WTC11 (cell line): ENCODE measurements at places on chromosomes 12 and 14. TPM values are rescaled to one million over a fixed set of nuclear protein-coding genes. Genes with fewer than 3 reads are reported as not detected.
A peak's percentile ranks its signal among the peaks of the same experiment; 100 is the strongest.

GRCh38 chr12:1357711-1358110 lies 236.7 kb downstream of the FBXL14 start:
- no peak overlapping the region for H3K4me3 ChIP-seq
- H3K27me3 ChIP-seq = no peaks in the 10 kb centered on the region
- H3K36me3 ChIP-seq = no peaks in the 10 kb centered on the region

- no peak overlapping the region for H3K4me3 ChIP-seq
- H3K27ac ChIP-seq = no peak overlapping the region
- no peaks in the 10 kb centered on the region for H3K36me3 ChIP-seq
- H3K27me3 ChIP-seq = no peaks in the 10 kb centered on the region
Observed at GRCh38 chr14:68399971-68400370, 392.9 kb downstream of the ZFP36L1 start.

DNA sequence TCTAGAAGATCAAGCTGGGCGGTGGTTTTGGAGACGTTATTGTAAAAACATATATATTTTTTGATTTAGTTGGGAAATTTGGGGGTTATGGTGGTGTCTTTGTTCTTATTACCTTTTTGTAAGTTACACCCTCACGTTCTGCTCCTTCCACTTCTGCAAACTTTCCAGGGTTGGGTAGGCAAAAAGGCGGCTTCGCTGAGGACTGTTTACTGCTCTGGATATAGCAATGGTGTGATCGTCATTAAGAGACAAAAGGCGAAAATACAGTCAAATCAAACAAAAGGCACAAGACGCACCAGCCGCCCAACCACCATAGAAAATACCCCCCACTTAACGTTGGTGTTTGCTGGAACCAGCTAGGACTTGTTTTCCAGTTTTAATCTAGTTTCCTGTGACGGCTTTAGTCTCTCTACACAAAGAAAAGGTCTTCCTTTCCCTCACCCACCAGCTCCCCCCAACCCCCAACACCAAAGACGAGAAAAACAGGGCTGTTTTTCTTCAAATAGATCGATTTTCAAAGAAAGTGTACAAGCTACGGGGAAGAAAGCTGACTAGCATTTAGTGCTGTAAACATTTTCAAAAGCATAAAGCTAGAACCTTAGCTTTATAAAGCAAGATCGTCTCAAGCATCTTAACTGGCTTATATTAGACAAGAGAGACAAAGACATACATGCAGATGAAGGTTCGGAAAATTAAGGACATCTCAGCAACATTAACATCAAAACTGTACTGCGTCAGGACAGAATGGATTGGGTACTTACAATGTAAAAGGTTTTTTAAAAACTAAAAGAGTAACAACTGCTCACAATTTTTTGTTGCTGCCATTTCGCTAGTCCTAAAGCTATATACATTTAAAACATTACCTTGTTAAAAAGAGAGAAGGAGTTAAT lies 2.0 kb upstream of the SETD1B start:
- H3K4me1 ChIP-seq = peaks cover 46% of the 10 kb centered on the region
- peak overlapping the region; percentile 100 for H3K27ac ChIP-seq
- no peaks in the 10 kb centered on the region for H3K27me3 ChIP-seq
- no peak for DNase-seq

DNA sequence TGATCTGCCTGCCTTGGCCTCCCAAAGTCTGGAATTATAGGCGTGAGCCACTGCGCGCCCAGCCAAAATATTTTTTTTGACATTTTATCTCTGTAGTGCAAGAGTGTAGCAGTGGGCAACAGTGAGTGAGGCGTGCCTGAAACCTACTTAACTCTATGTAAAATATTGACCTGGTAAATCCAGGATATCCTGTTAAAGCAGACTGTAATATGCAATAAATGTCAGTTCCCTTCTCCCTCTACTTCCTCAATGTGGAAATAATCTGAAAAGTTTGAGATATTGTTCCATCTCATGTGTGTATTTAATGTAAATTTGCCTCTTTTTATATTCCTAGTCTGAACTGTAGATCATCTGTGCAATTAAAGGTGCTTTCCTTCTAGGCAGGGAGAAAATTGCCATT lies 9.5 kb upstream of the CDK17 start:
- no peak overlapping the region for H3K27ac ChIP-seq
- H3K4me3 ChIP-seq = no peak overlapping the region
- no peaks in the 10 kb centered on the region for H3K36me3 ChIP-seq
- H3K4me1 ChIP-seq = peaks cover 4% of the 10 kb centered on the region
- no peak for DNase-seq

GRCh38 chr12:125492354-125493270 lies 427.4 kb downstream of the AACS start:
- no peak overlapping the region for H3K4me3 ChIP-seq
- no peak overlapping the region for H3K27ac ChIP-seq
- H3K36me3 ChIP-seq = peaks cover 9% of the 10 kb centered on the region
- H3K4me1 ChIP-seq = peaks cover 17% of the 10 kb centered on the region
- no peak for DNase-seq
- peaks cover 2% of the 10 kb centered on the region; the same call in 1 of the 2 replicates for H3K27me3 ChIP-seq

DNA sequence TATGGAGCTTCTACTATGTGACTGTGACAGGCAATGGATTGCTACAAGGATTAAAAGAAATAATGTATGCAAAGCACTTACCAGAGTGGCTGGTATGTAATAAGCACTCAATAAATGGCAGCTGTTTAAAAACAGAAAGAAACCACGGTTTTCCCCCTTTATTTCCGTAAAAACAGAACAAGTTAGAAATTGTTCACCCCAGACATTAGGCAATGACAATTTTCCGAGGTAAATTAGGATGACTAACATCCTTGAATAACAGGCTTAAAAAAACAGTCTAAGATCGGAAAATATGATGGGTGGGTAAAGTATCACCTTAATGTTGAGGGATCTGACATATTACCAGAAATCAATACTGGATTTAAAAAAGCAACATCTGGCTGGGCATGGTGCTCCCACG lies 20.9 kb upstream of the CNIH1 start:
- no peaks in the 10 kb centered on the region for H3K4me1 ChIP-seq
- H3K4me3 ChIP-seq = no peak overlapping the region
- H3K36me3 ChIP-seq = peaks cover 22% of the 10 kb centered on the region

GRCh38 chr12:115451780-115452736 lies 768.1 kb upstream of the TBX3 start:
- peak overlapping the region; percentile 80 for H3K4me3 ChIP-seq
- no peaks in the 10 kb centered on the region for H3K36me3 ChIP-seq
- peaks cover 32% of the 10 kb centered on the region for H3K27me3 ChIP-seq
- H3K4me1 ChIP-seq = peaks cover 50% of the 10 kb centered on the region

GRCh38 chr12:16504200-16504599 lies 101.8 kb downstream of the LMO3 start:
- DNase-seq = no peak
- no peak overlapping the region for H3K4me3 ChIP-seq
- H3K27me3 ChIP-seq = no peaks in the 10 kb centered on the region
- H3K4me1 ChIP-seq = peaks cover 34% of the 10 kb centered on the region
- H3K27ac ChIP-seq = peak overlapping the region; percentile 47

DNA sequence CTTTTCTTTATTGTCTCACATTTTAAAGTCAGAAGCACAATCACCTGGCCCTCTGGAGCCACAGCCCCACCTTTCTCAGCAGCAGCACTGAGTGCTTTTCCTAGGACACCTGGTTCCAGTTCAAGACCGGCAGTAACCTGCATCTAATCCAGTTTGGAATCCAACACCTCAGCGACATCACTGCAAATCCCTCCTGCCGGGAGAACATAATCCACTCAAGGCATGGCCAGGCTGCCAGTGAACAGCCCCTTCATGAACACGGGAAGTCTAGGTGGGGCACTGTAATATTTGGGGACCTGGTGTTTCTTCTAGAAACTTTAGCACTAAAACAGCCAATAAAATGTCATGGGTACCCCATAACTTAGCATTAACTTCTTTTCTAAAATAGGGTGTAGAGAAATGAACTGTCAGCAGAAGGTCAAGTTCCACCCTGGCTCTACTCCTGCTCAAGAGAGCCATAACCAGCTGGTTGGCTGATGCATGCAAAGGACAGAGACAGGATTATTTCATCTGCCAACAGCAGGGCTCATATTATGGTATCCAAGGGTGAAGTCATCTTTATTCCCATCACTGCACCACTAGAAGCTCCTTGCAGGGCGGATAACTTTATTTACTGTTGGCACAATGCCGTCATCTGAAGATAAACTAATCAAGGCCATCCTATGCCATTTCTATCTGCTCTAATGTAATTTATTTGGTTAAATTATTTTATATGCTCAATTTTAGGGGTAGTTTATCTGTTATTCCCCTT lies 76.7 kb downstream of the TTC7B start:
- no peaks in the 10 kb centered on the region for H3K4me1 ChIP-seq
- H3K27me3 ChIP-seq = no peaks in the 10 kb centered on the region
- DNase-seq = no peak
- H3K4me3 ChIP-seq = no peak overlapping the region

- no peak overlapping the region for H3K27ac ChIP-seq
- peaks cover 44% of the 10 kb centered on the region for H3K27me3 ChIP-seq
- no peak for DNase-seq
- no peaks in the 10 kb centered on the region for H3K36me3 ChIP-seq
Observed at GRCh38 chr14:23431486-23431885, 4.0 kb downstream of the MYH7 start.

- H3K27me3 ChIP-seq = no peaks in the 10 kb centered on the region; the same call in 1 of the 2 replicates
- no peak overlapping the region for H3K4me3 ChIP-seq
- no peak overlapping the region for H3K27ac ChIP-seq
- no peaks in the 10 kb centered on the region for H3K36me3 ChIP-seq
- no peak for DNase-seq
- H3K4me1 ChIP-seq = no peaks in the 10 kb centered on the region
Observed at GRCh38 chr14:86604561-86604960, 1074.6 kb downstream of the FLRT2 start.

- H3K36me3 ChIP-seq = no peaks in the 10 kb centered on the region
- peaks cover 24% of the 10 kb centered on the region for H3K27me3 ChIP-seq
- H3K4me3 ChIP-seq = no peak overlapping the region
- no peak for DNase-seq
- H3K27ac ChIP-seq = no peak overlapping the region
Observed at GRCh38 chr14:67416810-67417209, 4.8 kb upstream of the PLEK2 start.

DNA sequence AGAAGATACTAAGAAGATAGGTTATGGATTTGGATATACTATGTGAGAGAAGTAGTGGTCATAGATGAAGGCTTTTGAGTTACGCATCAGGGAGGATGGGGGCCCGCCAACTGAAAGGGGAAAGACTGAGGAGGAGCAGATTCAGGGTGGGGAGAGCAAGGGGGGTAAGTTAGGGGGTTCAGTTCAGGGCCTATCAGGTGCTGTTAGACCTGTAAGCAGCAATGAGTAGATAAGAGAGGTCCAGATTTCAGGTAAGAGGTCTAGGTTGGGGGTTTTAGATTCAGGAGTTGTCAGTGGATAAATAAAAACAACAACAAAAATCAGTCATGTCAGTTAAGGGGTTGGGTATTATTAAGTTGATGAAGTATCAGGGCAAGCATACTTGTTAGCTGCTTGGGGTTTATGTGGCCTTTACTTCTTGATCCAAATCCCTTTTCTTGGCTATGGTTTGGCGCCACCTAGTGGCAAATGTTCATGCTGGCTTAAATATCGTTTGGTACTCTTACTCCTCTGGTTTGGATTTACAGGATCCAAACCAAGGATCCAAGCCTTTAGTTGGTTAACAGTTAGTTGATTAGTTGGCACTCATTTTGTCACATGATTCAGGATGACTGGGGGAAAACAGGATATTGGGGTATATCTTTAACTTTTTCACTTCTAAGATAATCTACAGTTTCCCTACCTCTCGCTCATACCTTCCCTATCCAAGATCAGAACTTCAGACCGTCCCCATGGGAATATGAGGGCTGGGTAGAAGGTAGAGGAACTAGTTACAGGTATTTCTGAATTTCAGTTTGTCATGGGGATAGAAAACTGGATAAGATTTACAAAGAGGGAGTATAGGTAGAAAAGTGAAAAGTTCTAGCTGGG lies 65.1 kb downstream of the PCNX1 start:
- H3K27me3 ChIP-seq = no peaks in the 10 kb centered on the region
- H3K4me3 ChIP-seq = no peak overlapping the region
- H3K4me1 ChIP-seq = peaks cover 11% of the 10 kb centered on the region
- H3K36me3 ChIP-seq = peaks cover 34% of the 10 kb centered on the region
- H3K27ac ChIP-seq = no peak overlapping the region; the same call in 1 of the 2 replicates

- H3K27ac ChIP-seq = peak within 1 kb of the TSS; percentile 83
- H3K4me3 ChIP-seq = peak within 1 kb of the TSS; percentile 88
- peak; percentile 79 for DNase-seq
- peaks cover 26% of the 10 kb centered on the region for H3K4me1 ChIP-seq
Observed at GRCh38 chr12:990661-991349, at the start of gene ERC1. TSS of gene ERC1 (plus strand) at chr12:991223. CDS start at chr12:1027904, 36,681 bp downstream.

- H3K4me3 ChIP-seq = no peak overlapping the region
- no peaks in the 10 kb centered on the region for H3K36me3 ChIP-seq
Observed at GRCh38 chr14:56124327-56124726, 6.1 kb downstream of the PELI2 start.

DNA sequence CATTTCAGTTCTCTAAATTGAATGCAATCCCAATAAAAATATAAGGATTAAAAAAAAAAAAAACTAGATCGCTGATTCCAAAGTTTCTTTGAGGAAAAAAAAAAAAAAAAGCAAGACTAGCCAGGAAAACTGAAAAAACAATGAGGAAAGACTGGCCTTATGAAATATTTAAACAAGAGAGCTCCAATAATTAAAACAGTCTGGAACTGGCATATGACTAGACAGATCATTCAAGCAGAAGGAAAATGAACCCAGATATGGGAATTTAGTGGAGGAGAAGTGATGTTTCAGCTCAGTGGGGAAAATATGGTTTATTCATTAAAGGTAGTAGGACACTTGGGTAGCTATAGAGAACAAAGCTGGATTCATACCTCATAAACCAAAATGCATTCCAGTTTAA lies 42.0 kb upstream of the TBC1D15 start:
- H3K36me3 ChIP-seq = no peaks in the 10 kb centered on the region
- no peak overlapping the region for H3K4me3 ChIP-seq
- no peaks in the 10 kb centered on the region for H3K27me3 ChIP-seq
- DNase-seq = no peak
- no peak overlapping the region for H3K27ac ChIP-seq

GRCh38 chr12:18327036-18327435 lies 65.7 kb downstream of the PIK3C2G start:
- H3K4me1 ChIP-seq = no peaks in the 10 kb centered on the region
- no peak overlapping the region for H3K27ac ChIP-seq
- no peaks in the 10 kb centered on the region for H3K27me3 ChIP-seq

GRCh38 chr14:25121337-25122129 lies 71.6 kb upstream of the STXBP6 start:
- no peaks in the 10 kb centered on the region for H3K36me3 ChIP-seq
- H3K27ac ChIP-seq = no peak overlapping the region
- DNase-seq = no peak
- peaks cover 3% of the 10 kb centered on the region; the same call in 1 of the 2 replicates for H3K4me1 ChIP-seq
- H3K27me3 ChIP-seq = no peaks in the 10 kb centered on the region; the same call in 1 of the 2 replicates

- H3K27me3 ChIP-seq = no peaks in the 10 kb centered on the region
- no peak for DNase-seq
- no peaks in the 10 kb centered on the region for H3K36me3 ChIP-seq
- H3K4me1 ChIP-seq = no peaks in the 10 kb centered on the region
- H3K4me3 ChIP-seq = no peak overlapping the region
Observed at GRCh38 chr14:45904314-45904713, 651.3 kb upstream of the MIS18BP1 start.

GRCh38 chr14:55450539-55450938 lies 10.1 kb upstream of the TBPL2 start:
- peaks cover 3% of the 10 kb centered on the region; the same call in 1 of the 2 replicates for H3K27me3 ChIP-seq
- H3K4me3 ChIP-seq = no peak overlapping the region
- no peak for DNase-seq
- H3K36me3 ChIP-seq = no peaks in the 10 kb centered on the region
- H3K4me1 ChIP-seq = peaks cover 22% of the 10 kb centered on the region

SLC25A21 gene
- 3.8 to 8.2 TPM (median 6.0 TPM) in 3 replicates for total RNA-seq

CACNA1C gene
- 1.7 to 2.2 TPM (median 2.1 TPM) in 3 replicates for total RNA-seq

MYO1A gene
- 0.32 to 0.87 TPM (median 0.71 TPM) in 3 replicates for total RNA-seq

CLEC6A gene
- total RNA-seq = 0.11 to 0.20 TPM in 2 of 3 replicates, not detected in the other

NUP37 gene
- 58.4 to 60.0 TPM (median 58.8 TPM) in 3 replicates for total RNA-seq
